ENCODE measurements at places on chromosomes 16 and 17.

DNA sequence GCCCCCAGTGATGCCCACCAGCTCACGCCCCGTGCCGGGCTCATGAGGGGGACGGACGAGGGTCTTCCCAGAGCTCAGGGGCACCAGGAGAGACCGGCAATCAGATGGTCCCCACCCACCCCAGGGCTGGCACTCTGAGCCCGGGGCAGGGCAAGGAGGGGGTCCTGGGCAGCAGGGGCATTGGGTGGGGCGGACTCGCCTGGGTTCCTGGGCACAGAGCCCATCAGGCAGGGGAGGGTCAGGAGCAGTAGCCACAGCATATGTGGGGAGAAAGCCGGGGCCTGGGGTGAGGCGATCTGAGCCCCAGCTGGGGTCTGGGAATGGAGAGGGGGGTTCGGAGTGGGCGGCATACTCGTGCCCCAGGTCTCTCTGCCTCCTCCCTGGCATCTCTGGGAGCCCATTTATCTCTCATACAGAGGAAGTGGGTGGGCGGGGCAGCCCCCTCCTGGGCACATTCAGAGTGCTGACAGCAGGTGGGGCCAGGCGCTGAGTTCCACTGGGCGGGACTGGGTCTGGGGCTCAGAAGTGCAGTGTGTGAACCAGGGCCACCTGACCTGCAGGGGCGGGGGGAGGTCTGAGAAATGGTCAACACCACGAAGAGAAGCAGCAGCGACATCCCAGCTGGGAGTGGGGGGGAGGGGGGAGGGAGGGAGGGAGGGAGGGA lies 20.5 kb upstream of the UBE2I start:
- DNase-seq = peak; percentile 41

DNA sequence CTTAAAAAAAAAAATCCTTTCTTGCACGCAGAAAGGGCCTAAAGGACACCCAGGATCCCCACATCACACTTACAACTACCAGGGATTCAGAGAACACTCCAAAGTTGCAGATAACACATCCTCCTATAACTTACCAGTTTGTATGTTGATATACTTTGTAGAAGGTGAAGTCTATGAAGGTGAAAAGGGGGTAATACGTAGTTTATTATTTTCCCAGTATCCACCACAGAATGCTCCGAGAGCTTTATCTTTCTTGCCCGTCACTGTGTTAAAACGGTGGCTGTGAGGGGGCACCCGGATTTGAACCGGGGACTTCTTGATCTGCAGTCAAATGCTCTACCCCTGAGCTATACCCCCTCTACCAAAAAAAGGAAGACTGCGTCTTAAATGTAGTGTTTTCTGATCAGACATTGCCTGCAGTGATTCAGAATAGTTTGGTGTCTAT lies 7.9 kb upstream of the RPL23 start:
- no peak for DNase-seq

- DNase-seq = no peak
Measured at GRCh38 chr16:46649588-46650253, 28.5 kb upstream of the SHCBP1 start.

- no peak for DNase-seq
Measured at GRCh38 chr17:72361892-72362291, 241.1 kb downstream of the SOX9 start.

GRCh38 chr16:30858829-30859423 lies 35.0 kb downstream of the BCL7C start:
- DNase-seq = no peak

- no peak for DNase-seq
Measured at GRCh38 chr16:88830258-88830657, 18.5 kb upstream of the APRT start.

DNA sequence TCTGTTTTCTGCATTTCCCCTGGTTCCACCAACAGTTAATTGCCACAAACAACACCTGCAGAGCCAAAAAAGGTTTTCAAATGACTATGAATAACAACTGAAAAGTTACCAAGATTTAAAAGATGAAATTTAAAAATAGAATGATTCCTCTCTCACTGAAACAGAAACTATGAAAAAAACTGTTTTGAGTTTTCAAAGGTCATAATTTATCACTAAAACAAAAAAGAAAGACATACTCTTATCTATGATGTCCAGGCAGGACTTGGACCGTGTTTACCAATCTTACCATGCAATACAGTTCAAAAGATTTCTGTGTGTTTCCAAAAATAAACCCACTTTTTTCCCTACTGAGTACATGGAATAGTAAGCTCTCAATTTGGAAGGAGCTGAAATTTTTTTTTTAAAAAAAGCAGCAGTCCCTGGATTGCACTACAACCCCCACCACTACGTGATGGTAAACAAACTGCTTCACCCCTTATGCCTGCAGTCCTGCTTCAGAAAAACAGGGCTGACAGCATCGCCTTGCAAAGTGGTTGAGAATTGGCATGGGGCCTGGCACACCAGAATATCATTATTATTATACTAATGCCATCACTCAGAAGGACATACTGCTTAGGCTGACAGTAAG lies 8.5 kb downstream of the TXNDC11 start:
- DNase-seq = no peak

DNA sequence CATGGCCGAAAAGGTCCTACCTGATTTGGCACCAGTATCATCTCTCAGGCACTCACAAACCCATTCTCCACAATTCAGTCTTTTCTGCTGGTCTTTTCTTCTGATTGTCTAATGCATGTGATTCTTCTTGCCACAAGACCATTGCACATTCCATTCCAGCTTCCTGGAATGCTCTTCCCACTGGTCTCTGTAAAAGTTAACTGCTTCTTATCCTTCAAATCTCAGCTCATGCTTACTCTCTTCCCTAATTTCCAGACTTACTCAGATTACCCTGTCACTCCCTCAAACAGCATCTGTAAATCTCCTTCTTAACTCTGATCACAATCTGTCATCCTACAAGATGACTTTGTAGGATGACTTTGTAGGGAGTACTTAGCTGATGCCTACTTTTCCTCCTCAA lies 320.2 kb downstream of the MAP2K6 start:
- no peak for DNase-seq

- DNase-seq = no peak
Measured at GRCh38 chr17:70251706-70252105, 82.4 kb downstream of the KCNJ2 start.

- DNase-seq = no peak
Measured at GRCh38 chr16:11333010-11333409, 12.2 kb upstream of the RMI2 start.

- DNase-seq = no peak
Measured at GRCh38 chr17:21029036-21029435, 13.8 kb downstream of the USP22 start.

GRCh38 chr17:81422776-81423697 lies 27.8 kb downstream of the BAHCC1 start:
- no peak for DNase-seq

GRCh38 chr17:5419356-5419958 lies at the start of gene NUP88:
Gene NUP88 (minus strand): TSS chr17:5419662. CDS start chr17:5419650, 12 bp downstream.
- peak; percentile 98 for DNase-seq

DNA sequence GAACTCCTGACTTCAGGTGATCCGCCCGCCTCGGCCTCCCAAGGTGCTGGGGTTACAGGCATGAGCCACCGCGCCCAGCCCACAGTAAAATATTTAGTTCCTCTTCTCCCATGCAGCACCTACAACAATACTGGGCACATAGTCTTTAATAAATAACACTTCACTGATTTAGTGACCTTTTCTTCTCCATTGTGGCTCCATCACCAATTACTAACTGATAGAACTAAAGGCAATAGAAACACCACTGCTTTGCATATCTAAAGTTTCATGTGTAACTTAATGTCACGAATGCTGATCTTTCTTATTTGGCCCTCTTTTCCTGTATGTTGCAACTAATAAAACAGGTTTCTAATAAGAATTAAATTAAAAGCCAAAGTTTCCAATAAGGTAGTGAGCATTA lies 38.9 kb downstream of the TRIM37 start:
- no peak for DNase-seq

DNA sequence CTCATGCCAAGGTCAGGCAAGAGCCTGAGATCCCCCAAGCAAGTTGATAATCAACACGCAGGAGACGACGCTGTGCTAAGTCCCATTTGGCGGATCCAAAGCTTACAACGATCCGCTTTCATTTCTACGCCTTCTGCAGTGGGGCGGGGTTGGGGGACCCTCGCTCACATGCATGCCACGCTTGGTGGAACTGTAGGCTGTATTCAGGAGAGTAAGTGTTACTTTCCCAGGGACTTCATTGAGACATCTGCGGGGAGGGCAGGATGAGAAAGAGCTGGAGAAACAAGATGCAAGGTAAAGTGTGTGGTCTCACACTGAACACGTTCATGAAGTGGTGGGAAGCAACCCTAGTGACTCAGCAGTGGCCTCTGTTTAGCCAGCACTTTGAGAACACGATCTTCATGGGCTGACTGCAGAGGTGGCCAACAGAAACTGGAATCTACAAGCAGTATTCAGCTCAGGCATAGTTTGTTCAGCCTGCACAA lies 100.5 kb downstream of the XYLT1 start:
- no peak for DNase-seq

DNA sequence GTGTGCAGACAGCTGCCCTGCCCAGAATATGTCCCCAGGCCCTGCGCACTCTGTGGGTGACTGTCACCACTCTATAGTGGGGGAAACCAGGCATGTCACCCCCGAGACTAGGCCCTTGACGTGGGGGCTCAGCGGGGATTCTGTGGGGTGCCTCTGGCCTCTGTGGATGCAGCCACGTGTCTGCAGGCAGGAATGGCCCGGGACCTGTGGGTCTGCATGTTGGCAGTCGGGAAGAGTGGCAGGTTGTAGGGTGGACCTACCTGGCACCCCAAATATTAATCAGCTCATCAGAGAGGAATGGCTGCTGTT lies 954 bp downstream of the IL32 start:
- DNase-seq = no peak

DNA sequence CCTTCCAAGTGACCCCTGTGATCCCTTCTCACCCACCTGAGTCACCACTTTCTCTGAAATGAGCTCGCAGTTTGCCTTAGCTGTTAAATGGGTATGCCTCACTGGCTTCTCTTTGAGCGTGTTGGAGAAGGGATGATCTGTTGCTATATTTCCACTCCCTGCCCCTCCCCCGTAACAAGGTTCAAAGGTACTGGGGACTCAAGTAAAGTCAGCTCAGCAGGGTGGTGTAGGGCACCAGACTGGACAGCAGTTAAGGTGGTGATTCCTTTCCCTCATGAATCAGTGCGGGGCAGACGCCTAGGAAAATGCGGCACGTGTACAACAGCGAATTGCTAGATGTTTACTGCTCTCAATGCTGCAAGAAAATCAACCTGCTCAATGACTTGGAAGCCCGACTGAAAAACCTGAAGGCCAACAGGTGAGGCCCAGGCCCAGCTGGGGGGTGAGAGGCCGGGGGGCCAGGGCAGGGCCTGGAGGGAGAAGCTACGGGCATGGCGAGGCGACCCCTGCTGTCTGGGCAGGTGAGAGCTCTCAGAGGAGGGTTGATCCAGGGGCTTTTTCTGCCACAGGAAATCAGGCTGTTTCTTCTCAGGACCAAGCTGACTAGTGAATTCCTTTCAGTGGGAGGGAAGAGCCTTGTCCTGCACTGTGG lies 130.3 kb downstream of the RAB11FIP4 start:
- no peak for DNase-seq

DNA sequence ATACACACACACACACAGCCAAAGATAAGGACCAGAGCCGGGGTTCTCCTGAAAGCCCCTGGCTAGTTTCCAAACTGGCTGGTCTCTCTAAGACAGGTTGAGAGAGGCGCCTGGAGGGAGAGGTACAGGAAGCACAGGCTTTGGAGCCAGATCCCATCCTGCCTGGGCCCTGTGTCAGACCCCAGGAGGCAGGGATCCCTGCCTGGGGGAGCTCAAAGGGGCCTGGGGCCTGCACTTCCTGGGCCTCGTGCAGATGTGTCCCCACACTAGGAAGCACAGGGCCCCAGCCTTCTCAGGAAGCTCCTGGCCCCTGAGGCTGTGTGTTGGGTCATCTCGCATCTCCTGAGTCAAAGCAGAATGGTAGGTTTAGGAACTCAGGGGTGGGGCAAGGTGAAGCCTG lies 16.0 kb downstream of the SLC5A10 start:
- DNase-seq = no peak

- no peak for DNase-seq
Measured at GRCh38 chr16:19522397-19522732, 467 bp upstream of the GDE1 start.

GRCh38 chr16:66776457-66776856 lies 24.9 kb downstream of the TERB1 start:
- no peak for DNase-seq

GRCh38 chr16:46822270-46822669 lies 8.7 kb downstream of the C16orf87 start:
- peak; percentile 32 for DNase-seq

- DNase-seq = no peak
Measured at GRCh38 chr17:77352441-77352840, 211.7 kb downstream of the SEC14L1 start.

DNA sequence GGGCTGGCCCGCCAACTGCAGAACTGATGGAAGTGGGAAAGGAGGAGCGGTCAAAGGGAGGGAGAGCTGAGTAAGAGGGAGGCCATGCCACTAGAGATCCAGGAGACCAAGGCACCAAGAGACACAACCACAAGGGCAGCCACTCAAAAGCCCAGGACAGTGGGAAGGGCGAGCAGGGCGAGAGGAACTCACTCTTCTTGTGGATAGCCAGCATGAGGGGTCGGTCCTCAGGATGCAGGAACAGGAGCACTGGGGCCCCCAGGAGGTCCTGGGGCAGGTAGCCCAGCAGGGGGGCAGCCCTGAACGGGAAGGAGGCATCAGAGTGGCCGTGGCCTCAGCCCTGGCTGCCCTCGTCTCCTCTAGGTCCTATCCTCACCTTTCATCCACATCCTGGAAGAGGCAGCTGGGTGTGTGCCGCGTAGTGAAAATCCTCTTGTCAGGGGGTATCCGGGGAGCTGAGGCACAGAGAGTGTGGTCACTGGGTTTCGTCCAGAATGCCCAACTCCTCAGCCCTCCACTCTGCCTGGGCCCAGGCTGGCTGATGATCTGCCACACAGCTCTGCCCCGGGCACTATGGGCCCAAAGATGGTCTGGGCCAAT lies 4.3 kb downstream of the PER1 start:
- DNase-seq = no peak

- no peak for DNase-seq
Measured at GRCh38 chr16:71311553-71312158, 22.5 kb upstream of the CMTR2 start.

GRCh38 chr17:76914937-76915336 lies 46.7 kb downstream of the MGAT5B start:
- no peak for DNase-seq

- DNase-seq = no peak
Measured at GRCh38 chr16:64648282-64648681, 473.6 kb downstream of the CDH11 start.

- DNase-seq = no peak
Measured at GRCh38 chr17:75703591-75703990, 17.7 kb upstream of the ITGB4 start.

- no peak for DNase-seq
Measured at GRCh38 chr16:26594666-26595065, 472.1 kb upstream of the C16orf82 start.

DNA sequence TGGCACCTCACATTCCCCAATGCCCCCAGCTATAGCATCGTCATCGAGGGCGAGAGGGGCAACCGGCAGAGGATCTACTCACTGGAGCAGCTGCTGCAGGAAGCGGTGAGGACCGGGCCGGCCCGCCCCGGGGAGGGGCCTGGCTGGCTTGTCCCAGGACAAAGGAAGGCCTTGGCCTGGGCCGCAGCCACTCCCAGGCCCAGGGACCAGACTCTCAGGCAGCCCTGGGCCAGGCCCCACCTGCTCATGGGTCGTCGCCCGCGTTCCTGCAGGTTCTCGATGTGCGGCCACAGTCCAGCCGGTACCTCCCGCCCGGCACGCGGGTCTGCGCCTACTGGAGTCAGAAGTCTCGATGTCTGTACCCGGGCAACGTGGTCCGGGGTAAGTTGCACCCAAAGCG lies 53.4 kb downstream of the ACTG1 start:
- no peak for DNase-seq

GRCh38 chr16:72927199-72928089 lies 120.5 kb downstream of the ZFHX3 start:
- DNase-seq = no peak
